ENCODE measurements at places on chromosomes 2 and 18. TPM values are rescaled to one million over a fixed set of nuclear protein-coding genes. Genes with fewer than 3 reads are reported as not detected.

The UGGT1 gene
- 39.4 TPM for polyA plus RNA-seq

The PRKAG3 gene
- polyA plus RNA-seq: 0.07 TPM

The RTP5 gene
- polyA plus RNA-seq: not detected

The ERCC3 gene
- 70.4 TPM for polyA plus RNA-seq

The ACTG2 gene
- polyA plus RNA-seq: 0.93 TPM

The ANKAR gene
- 6.2 TPM for polyA plus RNA-seq

The HAAO gene
- polyA plus RNA-seq: 38.4 TPM

The SCN3A gene
- 0.18 TPM for polyA plus RNA-seq

The TEX44 gene
- not detected for polyA plus RNA-seq

The FOXI3 gene
- polyA plus RNA-seq: 0.13 TPM

The TPRKB gene
- 78.6 TPM for polyA plus RNA-seq

The SPP2 gene
- polyA plus RNA-seq: not detected

- DNase-seq: no peak
Observed at GRCh38 chr2:234249034-234249735, 198.7 kb downstream of the SPP2 start.

DNA sequence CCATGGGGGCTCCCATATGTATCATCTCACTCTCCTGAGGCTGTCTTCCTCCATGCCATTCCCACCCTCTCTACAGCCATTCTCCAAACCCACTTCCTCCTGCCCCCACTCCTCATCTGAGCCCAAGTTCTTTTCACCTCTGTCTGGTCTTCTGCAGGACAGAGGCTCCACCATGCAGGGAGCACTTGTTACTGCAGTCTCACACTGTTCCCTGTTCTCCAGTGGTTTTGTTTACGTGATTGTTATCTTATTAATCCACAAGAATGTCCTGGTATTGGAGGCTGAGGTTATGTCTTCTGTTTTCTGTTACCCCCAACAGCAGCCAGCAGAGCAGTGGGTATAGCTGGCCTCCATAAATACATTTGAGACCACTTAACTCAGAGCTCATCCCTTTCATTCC lies 51.4 kb downstream of the PAX8 start:
- no peak for DNase-seq

GRCh38 chr2:135974036-135974435 lies 11.4 kb downstream of the DARS1 start:
- DNase-seq: no peak

DNA sequence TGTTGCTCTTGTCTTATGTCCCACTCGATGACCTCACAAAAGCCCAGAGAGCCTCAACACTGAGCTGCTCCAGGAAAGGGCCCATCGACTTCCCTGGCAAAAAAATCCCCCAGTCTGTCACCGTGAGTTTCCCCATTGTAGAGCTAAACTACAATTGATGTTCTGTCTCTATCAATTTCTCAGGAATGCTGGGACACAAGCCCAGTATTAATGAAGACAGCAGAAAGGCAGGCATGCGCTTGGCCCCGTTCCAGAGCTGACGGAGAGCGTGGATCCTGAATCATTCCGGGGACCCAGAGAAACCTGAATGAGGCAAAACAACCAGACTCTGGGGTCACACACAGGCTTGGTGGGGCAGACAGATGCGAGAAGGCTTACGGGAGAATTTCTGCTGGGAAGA lies 146.9 kb downstream of the TTC32 start:
- DNase-seq: no peak

GRCh38 chr2:159614534-159615366 lies 1.6 kb downstream of the BAZ2B start:
- DNase-seq: no peak

- no peak for DNase-seq
Observed at GRCh38 chr2:226792155-226792881, 7.3 kb downstream of the IRS1 start.

DNA sequence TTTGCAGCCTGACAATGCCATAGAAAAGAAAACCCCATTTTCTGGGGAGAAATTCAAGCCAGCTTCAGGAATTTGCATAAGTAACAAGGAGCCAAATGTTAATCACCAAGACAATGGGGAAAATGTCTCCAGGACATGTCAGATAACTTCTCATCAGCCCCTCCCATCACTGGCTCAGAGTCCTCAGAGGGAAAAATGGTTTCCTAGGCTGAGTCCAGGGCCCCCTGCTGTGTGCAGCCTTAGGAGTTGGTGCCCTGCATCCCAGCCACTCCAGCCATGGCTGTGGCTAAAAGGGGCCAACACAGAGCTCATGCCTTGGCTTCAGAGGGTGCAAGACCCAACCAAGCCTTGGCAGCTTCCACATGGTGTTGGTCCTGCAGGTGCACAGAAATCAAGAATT lies 63.7 kb upstream of the FANCL start:
- DNase-seq: no peak

- no peak for DNase-seq
Observed at GRCh38 chr18:76847916-76848315, 25.6 kb downstream of the ZNF236 start.

GRCh38 chr2:148490840-148491439 lies 153.6 kb upstream of the EPC2 start:
- no peak for DNase-seq

DNA sequence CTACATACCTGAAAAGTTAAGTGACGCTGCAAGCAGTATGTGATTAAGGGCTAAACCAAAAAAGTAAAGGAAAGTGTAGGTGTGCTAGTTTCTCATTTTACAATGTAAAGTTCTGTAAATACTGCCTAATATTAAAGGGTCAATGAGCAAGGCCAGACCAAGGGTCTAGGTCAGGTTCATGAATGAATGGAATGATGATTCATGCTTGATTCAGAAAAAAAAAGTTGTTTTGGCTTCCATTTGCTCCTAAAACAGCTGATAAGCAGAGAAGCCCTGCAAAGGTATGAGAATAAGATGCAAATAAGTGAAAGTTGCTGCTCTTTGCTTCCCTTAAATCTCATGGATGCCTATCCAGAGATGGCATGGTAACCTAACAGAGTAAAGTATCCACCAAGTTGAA lies 61.3 kb downstream of the PTRHD1 start:
- DNase-seq: no peak

DNA sequence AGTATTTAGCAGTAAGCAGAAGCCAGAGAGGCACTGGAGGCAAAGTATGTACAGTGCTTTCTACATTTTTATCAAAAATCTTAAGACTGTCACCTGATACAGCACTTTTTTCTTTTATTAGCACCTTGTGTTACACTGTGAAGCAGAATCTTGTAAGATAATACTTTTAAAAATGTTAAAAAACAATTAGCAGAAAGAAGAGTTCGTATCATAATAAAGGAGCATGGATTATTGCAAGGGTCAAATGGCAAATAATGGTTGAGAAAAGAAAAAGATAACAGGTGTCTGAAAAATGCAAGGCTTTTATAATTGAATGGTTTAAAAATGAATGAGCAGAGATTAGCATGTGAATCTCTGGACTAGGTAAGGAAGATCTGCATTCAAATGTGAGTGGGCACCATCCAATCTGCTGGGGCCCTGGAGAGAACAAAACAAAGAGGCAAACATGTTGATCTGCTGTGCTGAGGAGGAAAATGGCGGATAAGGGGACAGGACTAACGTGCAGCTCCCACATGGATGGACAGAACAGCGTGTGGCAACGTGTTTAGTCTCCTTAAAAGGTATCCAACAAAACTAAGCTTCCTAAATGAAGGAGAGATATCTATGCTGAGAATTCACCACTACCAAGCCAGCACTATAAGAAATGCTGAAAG lies 9.5 kb downstream of the CEBPZOS start:
- DNase-seq: no peak

DNA sequence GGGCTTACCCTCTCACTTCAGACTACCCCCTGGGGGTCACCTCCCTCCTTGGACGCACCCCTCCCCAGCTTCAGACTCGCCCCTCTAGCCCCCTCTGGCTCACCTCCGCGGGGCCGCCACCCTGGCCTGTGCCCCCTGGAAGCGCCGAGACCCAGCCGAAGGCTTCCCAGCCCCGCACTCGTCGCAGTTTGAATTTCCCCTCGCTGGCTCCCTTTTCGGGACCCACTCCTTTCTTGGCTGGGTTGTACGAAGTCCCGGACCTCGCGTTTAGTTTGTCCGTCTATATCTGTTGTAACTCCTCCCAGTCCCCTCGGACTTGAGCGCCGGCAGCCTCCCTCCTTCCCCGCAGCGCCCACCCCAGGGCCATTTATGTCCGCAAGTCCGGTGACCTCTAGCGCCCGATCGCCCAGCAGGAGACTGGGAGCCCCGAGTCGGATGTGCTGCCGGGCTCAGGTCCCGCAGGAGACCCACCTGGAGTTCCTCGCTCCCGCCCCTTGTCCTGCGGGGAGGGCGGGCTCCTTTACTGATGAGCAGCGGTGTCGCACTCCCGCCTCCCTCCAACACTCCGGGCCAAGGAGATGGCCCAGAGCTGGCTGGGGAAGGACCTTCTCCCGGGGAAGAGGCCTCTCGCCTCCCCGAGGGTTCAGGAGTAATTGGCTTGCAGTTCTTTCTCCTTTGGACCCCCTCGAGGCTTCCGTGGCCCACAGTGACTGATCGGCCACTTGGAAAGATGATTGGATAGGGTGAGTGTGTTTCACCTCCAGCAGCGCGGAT lies 692 bp upstream of the RAX start:
- no peak for DNase-seq

Data from right renal cortex interstitium (tissue), 3 donors.